Stimulated activated CD4-positive, alpha-beta T cell treated with anti-CD3 and anti-CD28 coated beads, Interleukin-4, amount 100 ng/mL, for 4 hours (primary cell): ENCODE measurements at places on chromosomes 7 and 10.

DNA sequence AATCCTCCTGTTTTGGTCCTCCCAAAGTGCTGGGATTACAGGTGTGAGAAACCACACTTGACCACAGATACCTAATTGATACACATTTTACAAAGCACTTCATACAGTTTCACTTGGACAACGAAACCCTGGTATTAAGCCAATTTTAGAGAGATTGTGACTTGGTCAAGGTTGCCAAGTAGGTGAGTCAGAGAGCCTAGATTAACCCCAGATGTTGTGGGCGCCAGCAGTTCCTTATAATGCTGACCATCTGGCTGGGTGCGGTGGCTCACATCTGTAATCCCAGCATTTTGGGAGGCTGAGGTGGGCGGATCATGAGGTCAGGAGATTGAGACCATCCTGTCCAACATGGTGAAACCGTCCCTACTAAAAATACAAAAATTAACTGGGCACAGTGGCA, 4.9 kb upstream of the PHKG1 start:
- DNase-seq, result no peak

DNA sequence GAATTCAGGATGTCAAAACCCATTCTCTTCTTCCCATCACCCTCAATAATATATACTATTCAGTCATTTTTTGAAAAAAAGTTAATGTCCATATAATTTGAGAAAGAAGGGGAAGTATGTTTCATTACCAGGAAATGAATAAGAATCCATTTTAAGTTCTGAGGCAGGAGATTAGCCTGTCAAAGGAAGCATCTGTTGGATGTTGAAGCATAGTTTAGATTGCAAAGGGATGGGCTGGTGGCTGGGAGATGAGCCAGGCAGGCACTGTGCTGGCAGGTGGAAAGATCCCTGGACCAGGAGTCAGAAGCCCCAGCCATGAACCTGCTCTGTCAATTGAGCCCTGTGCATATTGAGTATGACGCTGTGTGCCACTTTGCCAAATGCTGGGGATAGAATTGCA, 48.4 kb upstream of the CRTAC1 start:
- no peak for DNase-seq

- no peak for DNase-seq
Observed at GRCh38 chr10:117163954-117164548, 26.0 kb upstream of the VAX1 start.

DNA sequence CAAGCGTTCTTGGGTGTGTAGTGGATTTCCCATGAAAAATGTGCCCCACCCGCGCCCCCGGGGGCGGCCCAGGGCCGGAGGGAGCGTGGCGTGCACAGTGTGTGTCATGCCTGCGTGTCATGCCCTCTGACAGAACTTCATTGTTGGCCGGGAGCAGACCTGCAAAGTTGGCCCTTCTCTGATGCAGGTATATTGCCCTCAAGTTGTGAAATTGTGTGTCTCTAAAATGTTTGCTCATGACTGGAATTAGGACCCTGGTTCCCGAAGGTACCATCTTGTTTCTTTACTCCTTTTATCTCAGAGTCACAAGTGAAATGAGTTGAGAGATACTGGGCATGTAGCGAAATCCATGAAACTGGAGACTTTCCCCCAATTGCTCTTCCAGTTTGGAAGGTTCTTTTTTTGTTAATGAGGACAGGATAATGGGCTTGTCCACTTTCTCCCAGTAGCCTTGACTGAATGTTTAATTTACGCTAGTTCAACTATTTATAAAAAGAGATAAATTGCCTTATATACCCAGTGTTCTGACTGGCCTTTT, 26.2 kb downstream of the ADK start:
- peak; percentile 61 for DNase-seq

GRCh38 chr7:123633553-123633952, 22.1 kb upstream of the LMOD2 start:
- DNase-seq, result no peak

DNA sequence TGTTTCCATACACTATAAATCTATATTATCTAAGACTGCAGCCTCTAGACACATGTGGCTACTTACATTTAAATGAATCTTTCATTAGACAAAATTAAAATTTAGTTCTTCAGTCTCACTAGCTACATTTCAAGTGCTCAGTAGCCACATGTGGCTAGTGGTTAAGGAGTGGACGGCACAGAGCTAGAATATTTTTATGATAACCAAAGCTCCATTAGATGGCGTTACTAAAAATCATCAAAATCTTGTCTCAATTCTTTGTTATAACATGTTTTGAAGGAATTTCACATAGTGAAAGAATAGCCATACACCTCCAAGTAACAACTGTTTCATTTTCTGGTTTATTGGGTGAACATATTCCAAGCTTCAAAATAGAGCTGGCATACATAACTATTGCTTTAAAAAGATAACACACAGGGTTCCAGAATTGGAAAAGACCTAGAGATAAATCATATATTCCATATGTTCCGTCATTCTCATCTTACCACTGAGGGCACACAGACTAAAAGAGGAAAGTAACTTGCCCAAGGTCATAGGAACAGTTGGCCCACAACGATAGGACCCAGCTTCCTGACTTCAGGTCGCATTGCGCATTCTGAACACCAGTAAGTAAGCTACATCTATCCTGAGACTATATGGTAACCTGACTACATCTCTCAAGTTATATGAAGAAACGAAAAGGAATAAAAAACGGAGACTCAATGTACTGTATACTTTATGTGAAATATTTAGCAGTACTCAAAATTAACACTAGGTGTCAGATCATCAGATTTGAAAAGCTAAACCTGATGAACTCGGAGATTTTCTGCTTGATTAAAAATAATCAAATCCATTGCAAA, 66.6 kb downstream of the CAV1 start:
- DNase-seq, result no peak

DNA sequence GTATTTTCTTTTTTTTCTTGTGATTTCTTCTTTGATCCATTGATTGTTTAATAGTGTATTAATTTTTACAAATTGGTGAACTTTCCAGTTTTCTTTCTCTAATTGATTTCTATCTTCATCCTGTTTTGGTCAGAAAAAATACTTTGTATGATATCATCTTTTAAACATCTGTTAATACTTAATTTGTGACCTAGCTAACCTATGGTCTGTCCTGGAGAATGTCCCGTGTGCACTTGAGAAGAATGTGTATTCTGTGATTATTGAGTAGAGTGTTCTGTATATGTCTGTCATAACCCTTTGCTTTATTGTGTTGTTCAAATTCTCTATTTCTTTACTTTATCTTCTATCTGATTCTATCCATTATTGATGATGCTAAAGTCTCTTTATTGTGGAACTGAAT, 65.8 kb upstream of the ZEB1 start:
- DNase-seq, result no peak

GRCh38 chr10:124566222-124566888, 104.7 kb downstream of the LHPP start:
- no peak for DNase-seq

- no peak for DNase-seq
Observed at GRCh38 chr10:43249151-43249961, 17.5 kb downstream of the RASGEF1A start.

DNA sequence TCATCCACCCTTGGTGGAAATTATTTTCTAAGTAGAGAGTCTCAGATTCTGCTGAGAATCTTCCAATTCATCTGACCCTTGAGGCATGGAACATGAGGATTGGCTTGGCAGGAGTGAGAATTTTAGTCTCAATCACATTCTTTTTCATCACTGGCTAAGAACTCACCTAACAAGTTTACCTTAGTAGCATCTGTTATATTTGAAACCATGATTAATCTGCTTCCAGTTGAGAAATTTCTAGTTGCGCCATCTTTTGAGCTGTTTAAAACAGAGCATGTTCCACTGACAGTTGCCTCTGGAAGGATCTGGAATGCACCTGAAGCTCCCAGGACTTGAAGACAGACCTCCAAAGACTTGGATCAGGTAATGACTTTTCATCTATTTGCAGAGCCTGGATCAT, at the start of gene LIPK:
LIPK (plus strand) TSS at position 292 of the 400 bp plus-strand sequence. CDS start 18,295 bp downstream, outside the sequence.
- DNase-seq, result no peak

GRCh38 chr7:6286486-6286885, 14.1 kb upstream of the CYTH3 start:
- DNase-seq, result no peak

DNA sequence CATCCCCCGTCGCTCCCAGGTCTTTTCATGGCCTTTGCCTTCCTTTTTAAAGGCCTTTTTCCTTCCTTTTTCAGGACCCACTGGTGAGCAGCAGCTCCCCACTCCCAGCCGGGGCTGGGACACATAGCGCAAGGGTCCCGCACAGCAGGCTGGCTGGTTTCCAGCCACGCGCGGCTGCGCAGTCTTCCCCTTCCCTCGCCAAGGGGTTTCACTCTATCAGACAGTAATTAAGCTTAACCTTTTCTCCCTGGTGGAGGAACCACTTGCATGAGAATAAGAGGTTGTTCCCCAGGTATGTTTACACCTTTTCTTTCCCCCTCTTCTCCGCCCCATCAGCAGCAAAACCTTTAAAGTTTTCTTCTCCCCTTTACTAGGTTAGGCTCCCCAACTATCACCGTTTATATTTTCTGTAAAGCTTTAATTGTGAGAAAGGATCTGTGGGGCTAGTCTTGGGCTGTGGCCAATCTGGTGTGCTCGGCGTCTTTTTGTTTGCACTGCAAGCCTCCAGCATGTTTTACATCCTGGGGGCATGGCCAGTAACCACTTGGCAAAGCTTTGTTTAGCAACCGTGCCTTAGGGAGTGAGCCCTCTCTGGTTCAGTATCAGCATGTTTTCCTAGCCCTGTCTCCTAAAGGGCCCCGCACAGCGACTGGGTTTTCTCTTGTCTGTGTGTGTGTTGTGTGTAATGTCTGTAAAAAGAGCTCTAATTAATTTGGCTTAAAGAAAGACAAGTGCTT, 219.6 kb downstream of the PHF14 start:
- DNase-seq, result no peak
